ENCODE measurements at places on chromosomes 7 and 10. TPM values are rescaled to one million over a fixed set of nuclear protein-coding genes. Genes with fewer than 3 reads are reported as not detected.

Gene ZWINT
- 36.7 TPM for total RNA-seq

Gene LIPM
- total RNA-seq: 0.31 TPM

Gene NKX2-3
- 0.82 TPM for total RNA-seq

Gene GPR26
- 0.05 TPM for total RNA-seq

Gene PIK3AP1
- 9.0 TPM for total RNA-seq

- no peak for DNase-seq
Measured at GRCh38 chr7:39602351-39602750, 21.0 kb upstream of the RALA start.

DNA sequence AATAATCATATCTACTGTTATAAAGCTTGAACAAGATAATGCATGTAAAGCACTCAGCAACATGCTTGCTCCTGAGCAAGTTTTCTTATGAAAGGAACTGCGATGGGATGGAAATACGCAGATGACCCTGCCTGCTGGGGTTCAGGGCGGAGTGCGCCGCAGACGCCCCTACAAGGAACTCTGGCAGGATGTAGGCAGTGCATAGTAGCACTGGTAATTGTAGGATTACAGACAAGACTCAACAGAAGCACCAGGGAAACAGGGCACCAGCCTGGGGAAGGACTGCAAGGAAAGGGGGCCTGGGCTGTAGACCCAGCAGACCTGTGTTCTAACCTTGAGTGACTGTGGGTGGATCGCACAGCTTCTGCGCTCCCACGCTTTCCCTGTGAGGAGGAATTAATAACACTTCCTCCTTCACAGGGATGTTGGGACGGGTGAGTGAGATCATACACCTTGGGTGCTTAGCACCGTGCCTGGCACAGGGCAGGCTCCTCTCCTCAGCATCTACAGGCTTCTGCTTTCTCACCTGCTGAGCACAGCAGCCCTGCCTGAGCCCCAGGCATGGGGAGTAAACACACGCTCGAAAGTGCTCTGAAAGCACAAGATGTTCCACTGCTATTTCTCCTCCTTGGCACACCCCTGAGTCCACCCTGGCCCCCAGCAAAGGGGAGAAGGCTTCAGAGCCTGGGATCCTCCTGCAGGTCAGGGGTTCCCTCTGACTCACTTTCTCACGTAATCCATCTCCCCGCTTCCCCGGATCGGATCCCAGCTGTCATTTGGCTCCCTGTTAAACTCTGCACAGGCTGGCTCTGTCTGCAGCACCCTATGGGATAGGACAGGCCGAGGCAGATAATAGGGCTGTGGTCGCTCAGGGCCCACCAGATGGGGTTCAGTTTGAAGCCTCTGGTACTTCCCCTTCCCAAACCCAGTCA, 19.2 kb downstream of the ITPRIP start:
- no peak for DNase-seq

DNA sequence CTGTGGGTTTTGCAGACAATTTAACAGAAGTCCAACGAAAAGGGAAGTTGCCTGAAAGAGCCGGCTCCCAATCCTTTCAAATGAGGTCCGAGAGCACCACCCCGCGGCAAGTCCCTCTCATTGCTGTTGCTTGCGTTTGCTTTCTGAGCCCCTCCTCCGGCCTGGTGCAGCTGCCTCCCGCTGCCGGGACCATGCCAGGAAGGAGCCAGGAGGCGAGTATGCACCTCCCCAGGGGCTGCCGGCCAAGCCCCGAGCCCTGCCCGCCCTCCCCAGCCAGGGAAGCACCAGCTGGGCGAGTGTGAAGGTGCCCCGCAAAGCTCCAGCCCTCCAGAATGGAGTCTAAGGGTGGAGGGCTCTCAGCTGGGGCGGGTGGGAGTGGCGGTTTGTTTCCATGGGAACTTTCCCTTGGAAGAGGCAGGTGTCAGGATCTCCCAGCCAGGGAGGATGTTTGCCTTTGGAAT, 25.8 kb upstream of the PPP2R2D start:
- DNase-seq: peak; percentile 92

GRCh38 chr7:11191574-11192220, 218.0 kb downstream of the PHF14 start:
- peak; percentile 21 for DNase-seq

GRCh38 chr7:52925332-52925731, 110.1 kb upstream of the POM121L12 start:
- DNase-seq: no peak

DNA sequence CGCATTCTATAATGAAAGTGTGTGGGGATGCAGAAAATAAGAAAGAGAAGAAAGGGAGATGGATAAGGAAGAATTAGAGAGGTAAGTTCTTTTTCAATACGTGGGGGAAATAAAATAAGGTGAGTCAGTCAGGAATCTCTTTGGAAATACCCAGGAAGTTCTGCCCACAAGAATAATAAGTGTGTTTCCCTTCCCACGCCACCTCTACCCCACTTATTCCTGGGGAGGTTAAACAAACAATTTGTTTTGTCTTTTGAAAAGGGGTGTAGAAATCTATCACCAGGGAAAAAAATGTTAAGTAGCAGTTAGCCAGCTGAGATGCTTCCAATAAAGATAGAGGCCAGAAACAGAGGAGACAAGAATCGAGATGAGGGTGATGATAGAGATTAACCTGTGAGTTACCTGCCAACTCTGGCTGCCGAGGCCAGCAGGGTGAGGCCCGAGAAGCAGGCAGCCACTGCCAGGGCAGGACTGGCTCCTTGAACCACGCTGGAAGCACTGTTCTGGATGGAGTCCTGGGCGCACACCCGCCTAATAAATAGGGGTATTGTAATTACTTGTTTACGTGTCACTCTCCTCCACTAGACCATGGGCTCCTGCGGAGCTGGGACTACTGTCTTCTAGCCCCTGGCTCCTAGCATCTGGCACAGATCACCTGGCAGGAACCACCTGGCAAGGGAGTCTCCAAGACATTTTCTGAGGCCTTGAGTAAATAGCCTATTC, 191.3 kb downstream of the FGFR2 start:
- no peak for DNase-seq

DNA sequence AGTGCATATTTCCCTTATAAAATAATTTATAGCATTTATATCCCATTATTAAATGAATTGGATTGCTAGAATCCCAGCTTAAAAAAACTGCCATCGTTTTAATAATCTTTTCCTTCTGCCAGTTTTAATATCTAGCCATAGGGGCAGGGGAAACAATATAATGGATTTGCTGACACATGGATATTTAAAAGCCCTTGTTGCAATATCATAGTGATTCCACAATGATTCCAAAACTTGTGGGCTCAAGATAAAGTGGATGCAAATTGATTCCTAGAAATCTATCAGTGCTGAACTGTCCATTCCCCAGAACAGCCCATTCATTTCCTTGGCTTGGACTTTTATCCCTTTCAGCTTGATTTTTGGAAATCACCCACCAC, 2.6 kb downstream of the CPA2 start:
- no peak for DNase-seq

DNA sequence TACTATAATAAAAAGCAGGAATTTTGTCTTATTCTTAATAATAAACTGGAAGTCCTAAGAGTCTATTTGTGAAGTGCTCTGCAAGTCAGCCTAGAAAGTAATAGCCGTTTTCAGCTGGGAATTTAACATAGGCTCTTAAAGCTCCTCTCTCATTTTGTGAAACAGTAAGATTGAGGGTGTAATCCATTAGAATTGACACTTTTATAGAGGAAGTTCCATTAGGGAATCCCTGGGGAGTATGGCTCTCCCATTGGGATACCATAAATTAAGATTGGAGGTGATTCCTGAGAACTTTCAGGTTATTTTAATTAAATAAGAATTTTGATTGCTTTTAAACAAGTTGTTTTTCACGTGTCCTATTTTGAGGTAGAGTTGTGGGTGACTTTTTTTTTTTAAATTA, 68.0 kb downstream of the EXOC4 start:
- DNase-seq: no peak

DNA sequence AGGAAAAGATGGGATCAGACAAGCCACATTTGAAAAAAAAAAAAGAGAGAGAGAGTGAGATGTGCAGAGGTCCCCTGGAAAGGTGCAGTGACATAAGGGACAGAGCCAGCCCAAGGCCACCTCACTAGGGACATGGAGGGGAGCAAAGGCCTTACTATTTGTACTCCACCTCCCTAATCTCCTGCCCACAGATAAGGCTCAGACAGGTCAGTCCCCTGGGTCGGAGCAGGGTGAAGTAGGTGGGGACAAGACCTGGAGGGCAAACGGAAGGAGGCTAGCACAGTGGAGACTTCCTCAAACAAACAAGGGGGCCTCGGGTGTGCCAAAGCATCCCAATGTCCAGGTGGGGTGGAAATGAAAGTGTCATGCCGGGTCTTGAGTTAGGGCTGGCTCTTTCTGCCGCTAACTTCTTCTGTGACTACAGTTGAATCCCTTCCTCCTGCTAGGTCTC, 7.0 kb downstream of the PRF1 start:
- no peak for DNase-seq

GRCh38 chr10:100728928-100729861, 16.2 kb upstream of the PAX2 start:
- DNase-seq: peak; percentile 70

DNA sequence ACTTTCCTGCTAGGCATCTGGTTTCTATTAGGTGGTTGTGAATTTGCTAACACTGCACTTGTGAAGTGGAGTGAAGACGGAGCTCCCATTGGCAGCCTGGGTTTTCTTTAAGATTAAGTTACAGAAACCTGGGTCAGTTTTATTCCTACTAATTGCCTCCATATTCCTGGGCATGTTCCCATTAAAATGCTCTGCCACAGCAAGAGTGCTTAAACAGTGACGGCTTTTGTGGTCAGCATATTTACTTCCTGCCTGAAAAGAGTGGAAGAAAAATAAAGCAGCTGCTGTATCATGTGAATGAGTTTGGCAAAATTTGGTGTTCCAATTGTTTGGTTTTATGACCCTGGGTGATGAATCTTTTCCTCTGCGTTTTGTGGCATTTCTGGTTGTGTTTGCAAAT, 96.9 kb upstream of the PLXDC2 start:
- no peak for DNase-seq

GRCh38 chr10:116014871-116015582, 258.0 kb downstream of the GFRA1 start:
- no peak for DNase-seq

Measured in endothelial cell (in vitro differentiated cells).